ENCODE measurements at places on chromosomes 3 and 15.

- no peak for DNase-seq
Observed at GRCh38 chr3:186237915-186238314, 124.1 kb downstream of the DGKG start.

- DNase-seq = no peak
Observed at GRCh38 chr15:71282076-71282475, 166.8 kb downstream of the THSD4 start.

GRCh38 chr15:33581032-33581431, 270.3 kb downstream of the RYR3 start:
- no peak for DNase-seq

GRCh38 chr15:98794211-98794610, 145.9 kb downstream of the IGF1R start:
- DNase-seq = no peak

DNA sequence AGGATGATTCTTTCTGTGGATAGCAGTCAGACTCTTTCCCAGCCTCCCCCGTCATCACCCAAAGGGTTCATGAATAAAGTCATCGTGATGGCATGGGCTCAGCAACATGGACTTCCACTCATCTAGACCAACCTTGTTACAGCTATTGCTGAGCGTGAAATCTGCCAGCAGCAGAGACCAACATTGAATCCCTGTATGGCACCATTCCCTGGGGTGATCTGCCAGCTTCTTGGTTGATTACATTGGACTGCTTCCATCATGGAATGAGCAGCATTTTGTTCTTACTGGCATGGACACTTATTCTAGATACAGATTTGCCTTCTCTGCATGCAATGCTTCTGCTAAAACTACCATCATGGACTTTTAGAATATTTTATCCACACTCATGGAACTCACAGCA, 195.6 kb upstream of the AZI2 start:
- DNase-seq = no peak

DNA sequence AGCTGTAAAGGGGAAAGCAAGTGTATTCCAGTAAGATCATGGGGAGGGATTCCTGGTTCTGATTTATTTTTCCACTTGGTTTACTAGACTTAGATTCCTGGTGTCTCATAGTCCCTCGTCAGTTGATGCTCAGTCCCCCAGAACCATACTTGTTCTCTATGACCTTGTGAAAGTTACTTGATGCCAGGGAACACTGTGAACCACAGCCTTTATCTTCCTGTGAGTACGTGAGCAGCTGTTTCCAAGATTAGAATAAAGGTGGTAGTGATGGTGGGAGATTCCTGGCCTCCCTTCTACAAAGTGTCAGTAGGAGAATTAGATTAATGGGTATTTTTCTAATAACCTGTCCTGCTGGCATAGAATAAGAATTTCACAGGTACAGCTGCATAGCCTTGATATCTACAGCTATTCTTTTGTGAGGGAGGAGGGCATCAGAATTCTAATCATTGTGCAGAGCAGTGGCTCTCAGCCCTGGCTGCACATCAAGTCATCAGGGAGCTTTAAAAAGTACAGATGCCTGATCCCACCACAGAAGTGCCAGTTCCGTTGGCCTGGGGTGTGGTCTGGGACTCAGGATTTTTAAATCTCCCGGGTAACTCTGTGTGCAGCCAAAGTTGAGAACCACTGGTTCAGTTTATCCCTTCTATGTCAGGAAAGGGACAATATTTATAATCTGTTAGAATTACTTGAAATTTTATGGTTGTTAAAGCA, 20.0 kb downstream of the GPD1L start:
- DNase-seq = no peak

DNA sequence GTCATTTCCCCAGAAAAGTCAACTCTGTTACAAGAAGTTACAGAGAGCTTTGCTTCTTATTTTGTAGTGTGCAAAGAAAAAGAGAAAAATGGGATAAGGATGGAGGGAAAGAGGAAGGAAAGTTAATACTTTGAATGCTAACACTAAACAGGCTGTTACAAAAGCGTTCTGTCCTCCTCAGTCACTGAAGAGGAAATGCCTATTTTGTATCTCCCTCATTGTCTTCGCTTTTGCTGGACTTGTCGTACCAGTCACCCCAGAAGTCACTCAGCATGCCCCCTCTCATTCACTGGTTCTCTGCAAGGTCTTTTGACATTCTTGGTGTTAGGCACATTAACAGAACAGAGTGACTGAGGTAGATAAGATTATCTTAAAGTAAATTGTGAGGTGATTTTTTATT, 129.6 kb downstream of the ALCAM start:
- no peak for DNase-seq

DNA sequence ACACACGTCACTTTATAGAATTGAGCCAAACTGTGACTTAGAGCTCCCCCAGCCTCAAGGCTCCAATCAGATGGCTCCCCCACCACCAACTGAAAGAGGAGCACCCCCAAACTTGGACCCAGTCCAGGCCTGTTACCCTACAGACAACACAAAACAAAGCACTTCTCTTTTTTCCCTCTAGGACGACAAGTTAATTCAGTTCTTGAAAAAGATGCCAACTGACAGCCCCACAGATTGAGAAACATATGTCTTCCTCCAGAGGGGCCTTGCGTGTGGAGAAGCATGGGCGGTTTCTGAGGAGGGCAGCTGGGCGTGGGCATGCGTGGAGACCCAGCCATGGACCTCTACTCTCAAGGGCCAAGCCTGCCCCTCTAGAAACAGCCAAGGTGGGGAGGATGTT, 229.5 kb downstream of the SHQ1 start:
- DNase-seq = no peak

GRCh38 chr3:18027161-18027939, 284.9 kb upstream of the TBC1D5 start:
- no peak for DNase-seq
